ENCODE measurements at places on chromosomes 1 and 21.

- no peak for DNase-seq
- H3K4me3 ChIP-seq: no peak overlapping the region
- no peak overlapping the region for H3K27ac ChIP-seq
- H3K36me3 ChIP-seq: no peaks in the 10 kb centered on the region
- no peaks in the 10 kb centered on the region for H3K4me1 ChIP-seq
- peaks cover 5% of the 10 kb centered on the region for H3K27me3 ChIP-seq
Measured at GRCh38 chr1:232378266-232379062, 251.5 kb downstream of the SIPA1L2 start.

DNA sequence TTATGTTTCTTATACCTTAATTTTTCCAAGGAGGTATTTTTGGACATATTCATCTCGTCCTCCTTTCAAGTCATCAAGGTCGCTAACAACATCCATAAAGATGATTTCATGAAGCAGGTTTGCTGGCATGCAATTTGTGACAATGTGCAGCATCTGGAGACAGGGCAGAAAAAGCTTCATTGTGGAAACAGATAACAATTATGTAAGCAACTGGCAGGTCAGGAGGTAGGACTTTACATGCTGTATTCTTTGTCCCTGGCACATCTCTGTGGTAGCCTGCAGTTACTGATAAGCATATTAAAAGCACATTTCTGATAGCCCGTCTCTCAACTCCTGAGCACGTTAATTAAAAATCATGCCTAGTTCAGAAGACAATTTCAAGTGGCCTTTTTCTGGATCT is 156.8 kb downstream of the LEPR start:
- peaks cover 2% of the 10 kb centered on the region for H3K27me3 ChIP-seq
- no peak for DNase-seq
- no peaks in the 10 kb centered on the region for H3K4me1 ChIP-seq
- H3K4me3 ChIP-seq: no peak overlapping the region
- no peaks in the 10 kb centered on the region for H3K36me3 ChIP-seq
- H3K27ac ChIP-seq: no peak overlapping the region

GRCh38 chr21:43012596-43012995 is 38.2 kb downstream of the PKNOX1 start:
- H3K27ac ChIP-seq: no peak overlapping the region
- peaks cover 25% of the 10 kb centered on the region for H3K36me3 ChIP-seq
- no peaks in the 10 kb centered on the region for H3K27me3 ChIP-seq
- H3K4me3 ChIP-seq: no peak overlapping the region
- DNase-seq: no peak
- peaks cover 8% of the 10 kb centered on the region for H3K4me1 ChIP-seq

DNA sequence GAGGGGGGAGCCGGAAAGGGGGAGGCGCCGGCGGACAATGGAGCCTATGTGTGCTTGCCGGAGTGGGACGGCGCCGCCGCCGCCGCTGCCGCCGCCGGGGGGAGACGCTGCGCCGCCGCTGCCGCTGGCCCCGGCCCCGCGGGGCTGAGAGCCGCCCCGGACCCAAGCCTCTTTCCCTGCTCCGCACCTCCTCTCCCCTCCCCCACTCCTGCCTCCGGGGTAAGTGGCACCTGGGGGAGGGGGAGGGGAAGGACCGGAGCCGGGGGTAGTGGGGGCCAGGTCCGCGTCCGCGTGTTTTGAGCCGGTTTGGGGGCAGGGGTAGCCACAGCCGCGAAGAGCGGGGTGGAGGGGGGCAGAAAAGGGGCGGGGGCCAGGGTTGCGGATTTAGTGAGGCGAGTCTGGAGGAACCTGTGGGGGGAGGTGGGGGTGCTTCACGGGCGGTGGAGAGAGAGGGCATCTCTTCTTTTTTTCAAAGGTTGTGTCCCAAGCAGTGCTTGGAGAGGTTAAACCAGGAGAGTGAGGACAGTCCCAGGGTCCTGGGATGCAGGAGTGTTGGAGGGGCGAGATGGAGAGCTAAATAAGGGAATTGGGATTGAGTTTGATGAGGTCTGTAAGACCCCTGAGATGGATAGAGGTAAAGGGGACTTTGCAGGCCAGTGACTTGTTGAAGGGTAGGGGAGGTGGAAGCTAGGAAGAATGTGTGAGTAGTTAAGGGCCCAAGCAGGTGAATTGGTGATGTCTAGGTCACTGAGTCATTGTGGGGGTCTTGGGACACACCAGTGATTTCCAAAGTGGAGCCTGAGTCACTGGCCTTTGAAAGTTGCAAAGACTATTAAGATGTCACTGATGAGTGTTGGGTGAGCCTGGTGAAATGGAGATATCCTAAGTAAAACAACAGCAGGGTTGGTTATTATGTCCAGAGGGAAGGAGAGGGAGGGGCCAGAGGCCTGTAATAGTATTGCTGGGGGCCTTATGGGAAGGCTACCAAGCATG is 59.1 kb downstream of the BCL9 start:
- peaks cover 12% of the 10 kb centered on the region for H3K36me3 ChIP-seq

DNA sequence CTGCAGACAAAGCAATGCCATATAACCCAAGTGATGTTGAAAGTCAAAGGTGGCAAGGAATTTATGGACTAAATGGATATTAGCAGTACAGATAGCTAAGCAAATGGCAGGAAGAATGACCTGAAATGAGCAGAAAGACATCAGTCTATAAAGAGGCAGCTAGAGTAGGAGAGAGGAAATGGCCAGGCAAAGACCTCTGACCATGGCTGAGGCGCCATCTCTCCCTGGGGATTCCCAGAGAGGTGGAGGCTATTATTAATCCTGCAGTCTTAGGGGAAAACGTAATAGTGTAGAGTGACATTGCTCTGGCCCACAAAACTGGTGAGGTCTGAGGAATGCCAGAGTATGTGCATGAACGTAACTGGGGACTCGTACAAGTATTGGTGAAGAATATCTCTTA is 563.6 kb upstream of the PRMT6 start:
- H3K27ac ChIP-seq: no peak overlapping the region
- H3K36me3 ChIP-seq: no peaks in the 10 kb centered on the region
- H3K4me1 ChIP-seq: no peaks in the 10 kb centered on the region
- H3K27me3 ChIP-seq: no peaks in the 10 kb centered on the region

Data from activated T-helper 1 cell treated with anti-CD3 and anti-CD28 coated beads, Interleukin-12 subunit alpha, Interleukin-12 subunit beta, Interleukin-2, Interleukin-4 antibody, amounts not matched to agents 30 ng/mL and 10 ng/mL and 1 ng/mL, durations not matched to agents 14 hours and 24 hours and 36 hours (primary cell).